Gastrocnemius medialis (tissue), 4 donors: ENCODE measurements at places on chromosomes 4 and X. TPM values are rescaled to one million over a fixed set of nuclear protein-coding genes. Genes with fewer than 3 reads are reported as not detected.

The GAGE12E gene
- total RNA-seq, result not detected

The MGARP gene
- total RNA-seq, result 0.65 TPM

The DEFB131A gene
- total RNA-seq, result not detected

The SLITRK4 gene
- 65.4 TPM for total RNA-seq

The TDO2 gene
- not detected for total RNA-seq

The USP17L30 gene
- not detected for total RNA-seq

The PABPC1L2A gene
- total RNA-seq, result not detected

The MAP7D2 gene
- 0.13 TPM for total RNA-seq

The CLIC2 gene
- 13.3 TPM for total RNA-seq

The VCX3A gene
- total RNA-seq, result not detected

The L1CAM gene
- total RNA-seq, result 0.55 TPM

The SORBS2 gene
- 64.5 TPM for total RNA-seq

The OCRL gene
- total RNA-seq, result 7.2 TPM

The FGA gene
- total RNA-seq, result 49.0 TPM

The DMRTC1 gene
- not detected for total RNA-seq

The TMPRSS11A gene
- not detected for total RNA-seq

The CT45A2 gene
- total RNA-seq, result not detected

The GAGE1 gene
- not detected for total RNA-seq

The MUC7 gene
- total RNA-seq, result not detected

The ZCCHC18 gene
- not detected for total RNA-seq

The USP51 gene
- 1.2 TPM for total RNA-seq

The LRCH2 gene
- total RNA-seq, result 0.44 TPM

The POF1B gene
- not detected for total RNA-seq

The CENPVL2 gene
- not detected for total RNA-seq

The ZDHHC15 gene
- 0.10 TPM for total RNA-seq

The DDX53 gene
- not detected for total RNA-seq

The SHISA3 gene
- 2.1 TPM for total RNA-seq

The GLRB gene
- 2.1 TPM for total RNA-seq

The ZAR1 gene
- total RNA-seq, result not detected

The DCHS2 gene
- under 0.01 TPM for total RNA-seq

The POLR2B gene
- total RNA-seq, result 79.9 TPM

The TASL gene
- total RNA-seq, result 0.49 TPM

The NXF2 gene
- total RNA-seq, result not detected

The MANBA gene
- total RNA-seq, result 10.1 TPM

The NKX3-2 gene
- not detected for total RNA-seq

The CAPN6 gene
- total RNA-seq, result not detected

The ARHGAP6 gene
- total RNA-seq, result 14.6 TPM

The YY2 gene
- total RNA-seq, result not detected

The SSX1 gene
- total RNA-seq, result not detected

The H2AZ1 gene
- total RNA-seq, result 203 TPM

The FRG2 gene
- total RNA-seq, result not detected

The MAEA gene
- 37.5 TPM for total RNA-seq

The ESX1 gene
- not detected for total RNA-seq

The IL13RA2 gene
- 0.31 TPM for total RNA-seq

The PPP3CA gene
- 26.9 TPM for total RNA-seq

The CCNQ gene
- 48.4 TPM for total RNA-seq

The SLC34A2 gene
- total RNA-seq, result not detected

The NHSL2 gene
- total RNA-seq, result 1.5 TPM

The SPACA5 gene
- not detected for total RNA-seq

The KCNIP4 gene
- total RNA-seq, result not detected

The SSX3 gene
- not detected for total RNA-seq

The PCDH10 gene
- not detected for total RNA-seq

The ALB gene
- not detected for total RNA-seq
